ENCODE measurements at places on chromosomes 6 and 20.

DNA sequence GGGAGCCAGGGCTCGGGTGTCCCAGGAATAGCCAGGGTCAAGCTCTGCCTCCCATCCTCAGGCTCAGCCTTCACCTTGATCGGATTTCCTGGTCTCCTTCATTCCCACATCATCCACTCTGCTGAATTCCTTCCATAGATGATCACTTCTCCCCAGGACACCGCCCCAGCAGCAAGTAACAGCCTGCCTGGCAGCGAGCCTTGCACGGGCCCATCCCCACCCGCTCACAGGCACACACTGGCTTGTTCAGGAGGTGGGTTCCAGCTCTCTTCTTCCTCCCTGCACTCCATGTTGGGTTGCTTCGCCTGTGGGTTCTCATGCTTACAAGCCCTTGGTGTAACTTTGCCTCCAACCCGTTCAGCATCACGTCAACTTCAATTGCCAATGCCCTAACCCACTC, 113.0 kb upstream of the IYD start:
- no peak for DNase-seq

- no peak for DNase-seq
Measured at GRCh38 chr6:157452096-157452495, 71.1 kb downstream of the ZDHHC14 start.

DNA sequence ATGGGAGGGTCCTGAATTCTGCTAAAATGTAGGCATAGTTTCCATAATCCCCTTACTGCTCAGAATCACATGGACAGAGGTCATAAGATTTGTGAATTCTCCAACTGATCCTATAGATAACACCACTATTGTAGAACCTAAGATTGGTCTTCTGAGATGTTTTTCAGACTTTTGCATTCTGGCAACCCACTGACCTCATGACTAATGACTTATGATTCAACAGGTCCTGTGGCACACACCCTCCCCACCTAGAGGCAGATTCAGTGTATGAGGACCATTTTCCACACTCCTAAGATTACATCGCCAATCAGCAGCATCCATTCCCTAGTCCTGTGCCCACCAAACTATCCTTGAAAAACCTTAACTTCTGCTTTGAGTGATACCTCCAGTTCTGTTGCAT, 207.2 kb downstream of the BTBD9 start:
- no peak for DNase-seq

- no peak for DNase-seq
Measured at GRCh38 chr6:154732538-154733182, 556 bp upstream of the SCAF8 start.

GRCh38 chr20:16712511-16712947, 17.3 kb upstream of the SNRPB2 start:
- no peak for DNase-seq

DNA sequence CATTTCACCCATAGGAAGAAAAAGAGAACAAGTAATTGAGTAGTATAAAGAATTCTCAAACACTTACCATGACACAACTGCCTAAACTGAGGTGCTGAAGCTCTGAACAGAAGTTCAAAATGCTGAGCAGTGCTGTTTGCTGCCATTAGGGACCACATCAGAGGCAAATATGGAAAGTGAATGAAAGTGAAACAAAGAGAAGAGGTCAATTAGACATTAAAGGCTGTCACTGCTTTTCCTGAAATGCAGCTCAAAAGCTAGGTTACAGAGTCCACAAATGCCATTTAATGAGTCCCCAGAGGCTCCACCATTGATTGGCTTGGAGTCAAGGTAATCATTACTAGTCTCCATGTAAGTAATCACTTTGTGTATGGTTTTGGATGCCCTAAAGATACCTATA, 46.1 kb downstream of the POU3F2 start:
- no peak for DNase-seq

GRCh38 chr6:47446669-47447330, 30.8 kb upstream of the CD2AP start:
- no peak for DNase-seq

DNA sequence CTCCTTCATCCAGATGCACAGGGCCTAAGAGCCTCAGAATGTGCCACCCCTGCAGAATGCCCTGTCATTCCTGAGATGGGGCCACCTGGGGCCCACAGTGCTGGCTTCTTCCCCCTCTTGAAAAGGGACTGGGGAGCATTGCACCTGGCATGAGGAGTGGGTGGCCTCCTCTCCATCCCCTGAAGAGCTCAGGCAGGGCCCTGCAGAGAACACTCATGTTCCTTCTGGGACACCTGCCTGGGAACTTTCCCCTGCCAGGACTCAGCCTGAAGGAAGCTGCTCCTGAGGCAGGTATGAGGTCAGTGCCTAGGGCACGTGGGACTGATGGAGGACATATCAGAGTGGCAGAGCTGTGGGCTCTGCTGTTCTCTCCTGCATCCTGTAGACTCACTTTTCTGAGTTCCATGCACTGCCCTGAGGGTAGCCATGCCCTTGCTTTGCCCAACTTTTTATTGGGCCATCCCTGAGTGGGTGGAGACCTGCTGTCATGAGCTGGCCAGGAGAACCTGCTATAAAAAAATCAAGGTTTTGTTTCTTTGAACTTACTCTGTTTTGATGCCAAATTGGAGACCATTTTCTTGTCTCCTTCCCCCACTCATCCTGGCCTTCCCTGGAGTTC, 19.5 kb downstream of the CCDC167 start:
- DNase-seq, result no peak

DNA sequence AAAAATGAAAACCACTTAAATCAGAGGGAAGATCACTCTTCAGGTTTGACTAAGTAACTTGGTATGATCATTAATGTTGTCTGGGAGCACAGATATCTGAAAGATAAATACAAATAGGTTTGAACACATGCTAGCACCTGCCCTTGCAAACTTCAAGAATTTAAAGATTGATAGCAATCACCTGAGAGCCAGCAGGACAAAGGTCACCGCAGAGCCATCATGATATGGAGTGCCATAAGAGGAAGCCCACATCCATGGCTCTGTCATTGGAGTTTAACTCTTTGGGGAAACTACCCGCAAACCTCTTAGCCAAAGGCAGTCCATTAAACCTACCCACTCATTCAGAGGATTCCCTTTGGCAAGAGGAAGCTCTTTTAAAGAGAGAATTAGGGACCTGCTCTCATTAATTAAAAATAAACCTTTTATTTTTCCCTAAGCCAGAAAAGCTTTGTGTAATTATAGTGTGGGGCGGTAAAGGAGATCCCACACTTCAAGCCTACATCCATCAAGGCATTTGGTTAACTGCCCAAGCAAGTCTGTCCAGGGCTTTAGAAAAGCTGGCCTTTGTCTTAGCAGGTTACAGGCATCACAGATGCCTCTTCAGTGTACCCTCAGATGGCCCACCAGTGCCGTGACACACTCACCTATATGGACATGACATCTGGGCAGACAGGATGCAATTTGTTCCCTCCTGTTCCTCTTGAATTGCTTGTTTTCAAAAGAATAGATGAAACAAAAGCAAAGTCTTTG, 73.0 kb downstream of the SASH1 start:
- no peak for DNase-seq

DNA sequence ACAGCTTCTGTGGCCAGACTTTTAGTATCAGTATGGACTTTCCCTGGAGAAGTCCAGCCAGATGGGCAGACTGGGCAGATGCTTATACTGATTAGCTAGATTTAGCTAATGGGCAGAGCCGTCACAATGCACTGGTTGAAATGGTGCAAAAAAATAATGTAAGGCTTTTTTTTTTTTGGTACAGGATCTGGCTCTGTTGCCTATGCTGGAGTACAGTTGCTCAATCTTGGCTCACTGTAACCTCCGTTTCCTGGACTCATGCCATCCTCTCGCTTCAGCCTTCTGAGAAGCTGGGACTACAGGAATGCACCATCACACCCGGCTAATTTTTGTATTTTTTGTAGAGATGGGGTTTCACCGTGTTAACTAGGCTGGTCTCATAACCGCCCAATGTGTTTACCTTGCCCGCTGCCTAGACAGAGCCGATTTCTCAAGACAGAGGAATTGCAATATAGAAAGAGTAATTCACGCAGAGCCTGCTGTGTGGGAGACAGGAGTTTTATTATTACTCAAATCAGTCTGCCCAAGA, 16.4 kb upstream of the KIFC1 start:
- DNase-seq, result no peak

- DNase-seq, result no peak
Measured at GRCh38 chr6:112466373-112467151, 119.4 kb downstream of the RFPL4B start.

All from stimulated activated CD8-positive, alpha-beta memory T cell treated with anti-CD3 and anti-CD28 coated beads, Interleukin-15, amount 100 ng/mL, for 24 hours (primary cell).